Mammary epithelial cell (primary cell): ENCODE measurements at places on chromosomes 5 and 9. TPM values are rescaled to one million over a fixed set of nuclear protein-coding genes. Genes with fewer than 3 reads are reported as not detected.

Gene MTRR
- 36.3 TPM for total RNA-seq

Gene BTNL3
- not detected for total RNA-seq

Gene SPINK1
- total RNA-seq, result not detected in 2 replicates

Gene OLFM1
- total RNA-seq, result 0.17 TPM

Gene LMNB1
- total RNA-seq, result 4.9 and 36.3 TPM in 2 replicates

Gene KIF24
- total RNA-seq, result 1.4 and 3.9 TPM in 2 replicates

Gene SLC24A2
- not detected in 2 replicates for total RNA-seq

Gene LCN15
- total RNA-seq, result not detected in 2 replicates

Gene BRD8
- total RNA-seq, result 44.5 and 44.9 TPM in 2 replicates

Gene CCDC171
- total RNA-seq, result 2.2 and 4.1 TPM in 2 replicates

Gene C5
- total RNA-seq, result 1.3 TPM

Gene NMUR2
- total RNA-seq, result not detected in 2 replicates

Gene ZNF346
- 16.0 TPM for total RNA-seq

Gene PTPN3
- total RNA-seq, result 14.6 and 23.0 TPM in 2 replicates

Gene PLAC8L1
- total RNA-seq, result not detected
